ENCODE measurements at places on chromosomes 16 and 17.
A peak's percentile ranks its signal among the peaks of the same experiment; 100 is the strongest.

DNA sequence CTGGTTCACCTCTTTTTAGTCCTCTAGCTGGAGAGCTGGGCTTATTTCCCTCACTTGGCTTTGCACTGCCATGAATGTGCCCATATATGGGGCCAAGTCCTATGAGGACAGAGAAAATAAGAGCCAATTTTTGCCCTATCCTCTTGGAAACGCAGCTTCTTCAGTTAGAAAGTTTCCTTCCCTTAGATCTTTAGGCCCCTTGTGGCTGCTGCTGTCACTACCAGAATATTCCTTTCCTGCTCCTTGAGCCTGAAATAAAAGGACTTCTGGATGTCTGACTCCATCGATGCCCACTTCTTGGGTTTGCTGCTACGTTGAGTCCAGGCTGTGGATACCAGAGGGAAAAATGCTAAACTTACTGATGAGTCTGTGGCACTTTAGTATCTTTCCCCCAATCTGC, 487.1 kb downstream of the GRIN2A start:
- DNase-seq = no peak

- no peak for DNase-seq
Measured at GRCh38 chr17:77527409-77527808, 386.6 kb downstream of the SEC14L1 start.

DNA sequence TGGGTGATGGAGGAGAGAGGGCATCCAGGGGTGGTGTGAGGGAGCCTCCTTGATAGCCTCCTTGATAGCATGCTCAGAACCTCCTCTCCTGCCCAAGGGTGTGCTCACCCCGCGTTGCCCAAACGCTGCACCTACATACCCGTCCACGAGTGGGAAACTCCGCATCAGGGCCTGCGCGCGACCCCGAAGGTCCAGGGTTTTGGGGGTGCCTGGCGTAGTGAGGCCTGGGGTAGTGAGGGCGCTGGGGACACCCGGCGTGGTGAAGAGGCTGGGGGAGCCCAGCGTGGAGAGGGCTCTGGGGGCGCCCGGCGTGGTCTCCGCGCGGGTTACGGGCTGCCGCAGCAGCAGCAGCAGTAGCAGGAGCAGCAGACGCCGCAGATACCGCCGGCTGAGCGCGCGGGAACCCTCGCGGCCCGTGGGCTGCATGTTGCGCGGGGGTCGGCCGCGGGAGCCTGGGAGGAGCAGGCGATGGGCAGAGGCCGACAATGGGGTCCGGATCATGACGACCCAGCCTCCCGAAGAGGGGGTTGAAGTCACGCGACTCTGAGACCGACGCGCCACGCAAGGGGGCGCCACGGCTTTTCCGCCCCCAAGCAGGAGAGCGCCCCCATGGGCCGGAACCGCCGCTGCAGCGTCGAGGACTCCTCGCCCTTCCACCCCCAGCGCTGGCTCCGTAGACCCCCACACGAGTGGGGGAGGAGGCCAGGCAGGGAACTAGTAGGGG, at the start of gene DPEP3:
TSS of gene DPEP3 (minus strand) at position 545 of the 724 bp plus-strand sequence. CDS start at position 426, 119 bp downstream.
- DNase-seq = no peak

GRCh38 chr17:63845509-63845908, 3.0 kb upstream of the SMARCD2 start:
- DNase-seq = no peak

- DNase-seq = no peak
Measured at GRCh38 chr16:78909226-78909625, 691.3 kb downstream of the MAF start.

GRCh38 chr17:77377710-77378235, 237.0 kb downstream of the SEC14L1 start:
- no peak for DNase-seq

DNA sequence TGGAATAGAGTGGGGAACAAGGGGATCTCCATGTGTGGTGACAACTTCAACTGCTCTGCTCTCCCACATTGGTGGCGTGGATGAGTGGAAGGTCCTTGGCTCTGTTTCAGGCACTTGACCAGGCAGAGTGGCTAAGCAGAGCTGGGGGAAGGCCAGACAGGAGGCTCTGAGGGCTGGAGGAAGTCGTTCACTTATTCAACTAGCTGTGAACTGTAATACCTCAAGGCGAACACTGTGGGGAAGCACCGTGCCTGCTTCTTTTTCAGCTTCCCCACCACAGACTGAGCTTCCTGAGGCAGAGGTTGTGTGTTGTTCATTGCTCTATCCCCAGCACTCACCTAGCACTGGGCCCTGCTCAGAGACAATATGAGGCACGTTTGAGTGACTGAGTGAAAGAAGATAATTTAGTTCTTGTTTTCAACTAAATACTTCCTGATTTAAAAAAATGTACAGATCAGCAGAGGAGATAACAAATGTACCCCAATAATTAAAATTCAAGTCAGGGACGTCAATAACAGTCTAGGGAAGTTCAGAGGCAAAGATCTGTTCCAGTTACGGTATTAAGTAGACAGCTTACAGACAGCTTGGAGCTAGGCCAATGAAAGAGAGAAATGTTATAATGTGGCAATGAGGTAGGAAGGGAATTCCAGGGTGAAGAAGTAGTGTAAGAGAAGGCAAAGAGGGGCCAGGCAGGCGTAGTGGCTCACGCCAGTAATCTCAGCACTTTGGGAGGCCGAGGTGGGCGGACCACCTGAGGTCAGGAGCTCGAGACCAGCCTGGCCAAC, 34.7 kb downstream of the MYO18A start:
- peak; percentile 37 for DNase-seq

GRCh38 chr16:57775661-57776469, 26.4 kb downstream of the KIFC3 start:
- DNase-seq = no peak

DNA sequence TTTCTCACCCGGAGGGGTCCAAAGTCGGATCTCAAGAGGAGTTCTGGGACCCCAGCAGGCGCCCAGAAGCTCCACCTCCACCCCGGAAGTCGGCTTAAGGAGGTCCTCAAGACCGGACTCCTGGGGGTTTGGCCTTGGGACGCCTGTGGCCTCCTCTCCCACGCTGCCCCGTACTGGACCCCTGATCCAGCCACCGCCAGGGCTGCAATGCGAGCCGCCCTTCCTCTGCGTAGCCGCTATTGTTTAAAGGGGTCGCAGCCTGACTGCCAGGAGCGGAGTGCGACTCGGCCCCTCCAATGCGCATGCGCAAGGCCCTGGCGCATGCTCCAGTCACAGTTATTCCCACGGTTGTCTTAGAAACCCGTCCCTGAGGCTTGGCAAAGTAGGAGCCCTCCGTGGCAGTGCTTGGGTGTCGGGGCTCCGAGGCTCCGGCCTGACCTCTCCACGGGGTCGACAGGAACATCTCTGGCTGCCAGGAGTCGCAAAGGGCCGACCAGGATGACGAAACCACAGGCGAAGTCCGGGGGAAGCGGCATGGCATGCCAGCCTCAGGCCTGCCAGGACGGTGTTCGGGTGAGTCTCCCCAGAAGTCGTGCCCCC, 719.0 kb downstream of the KCNJ18 start:
- DNase-seq = no peak

DNA sequence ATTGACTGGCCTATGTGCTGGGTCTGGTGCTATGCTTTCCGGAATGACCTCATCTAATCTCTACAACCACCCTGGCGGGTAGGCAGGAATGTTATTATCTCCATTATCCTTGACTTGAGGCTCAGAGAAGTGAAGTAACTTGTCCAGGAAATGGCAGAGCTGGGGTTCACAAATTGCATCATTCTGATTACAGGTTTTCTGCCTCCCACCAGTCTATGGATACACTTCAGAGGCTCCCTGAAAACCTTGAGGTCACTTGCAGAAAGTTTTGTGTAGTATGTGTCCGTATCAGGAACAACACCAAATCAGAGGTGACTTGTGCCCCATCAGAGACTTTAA, 19.1 kb downstream of the NOD2 start:
- DNase-seq = no peak

DNA sequence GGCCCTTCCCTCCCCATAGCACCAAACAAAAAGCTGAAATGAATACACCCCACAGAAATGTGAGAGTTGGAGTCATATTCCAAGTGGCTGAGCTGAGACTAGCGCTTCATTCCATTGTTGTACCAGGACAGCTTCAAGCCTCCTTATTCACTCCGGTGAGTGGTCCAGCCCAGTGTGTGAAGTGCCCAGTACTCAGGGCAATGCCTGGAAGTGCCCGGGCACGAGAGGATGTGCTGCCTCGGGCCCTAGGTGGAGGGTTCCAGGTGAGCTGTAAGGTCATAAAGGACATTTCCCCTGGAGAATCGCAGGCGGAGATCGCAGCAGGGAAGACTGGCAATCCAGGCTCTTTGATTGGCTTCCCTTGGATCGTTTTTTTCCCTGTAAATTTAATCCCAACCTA, 5.4 kb upstream of the CYLD start:
- DNase-seq = no peak

DNA sequence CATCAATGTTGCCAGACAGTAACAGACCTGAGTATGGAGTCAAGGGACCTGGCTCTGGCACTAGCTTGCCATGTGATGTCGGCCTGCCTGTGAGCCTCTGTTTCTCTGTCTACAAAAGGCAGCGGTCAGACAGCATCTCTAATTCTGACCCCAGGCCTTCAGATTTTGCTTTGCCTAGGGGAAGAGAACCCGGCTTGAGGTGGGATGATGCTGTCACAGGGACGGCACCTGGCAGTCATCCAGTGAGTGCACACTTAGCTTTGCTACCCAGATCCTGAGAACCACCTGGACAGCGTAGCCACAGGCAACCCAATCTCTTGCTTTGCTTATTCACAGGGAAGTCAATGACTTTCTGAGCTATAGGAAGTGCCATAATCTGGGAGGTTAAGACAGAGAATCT, 135.2 kb upstream of the SALL1 start:
- DNase-seq = no peak

GRCh38 chr17:53193044-53193443, 629.7 kb upstream of the KIF2B start:
- DNase-seq = no peak

- no peak for DNase-seq
Measured at GRCh38 chr16:67463059-67463458, 17.9 kb downstream of the ATP6V0D1 start.

- peak; percentile 19 for DNase-seq
Measured at GRCh38 chr17:32445074-32445415, 735 bp downstream of the PSMD11 start.

- no peak for DNase-seq
Measured at GRCh38 chr16:56401482-56401881, 23.9 kb downstream of the AMFR start.

DNA sequence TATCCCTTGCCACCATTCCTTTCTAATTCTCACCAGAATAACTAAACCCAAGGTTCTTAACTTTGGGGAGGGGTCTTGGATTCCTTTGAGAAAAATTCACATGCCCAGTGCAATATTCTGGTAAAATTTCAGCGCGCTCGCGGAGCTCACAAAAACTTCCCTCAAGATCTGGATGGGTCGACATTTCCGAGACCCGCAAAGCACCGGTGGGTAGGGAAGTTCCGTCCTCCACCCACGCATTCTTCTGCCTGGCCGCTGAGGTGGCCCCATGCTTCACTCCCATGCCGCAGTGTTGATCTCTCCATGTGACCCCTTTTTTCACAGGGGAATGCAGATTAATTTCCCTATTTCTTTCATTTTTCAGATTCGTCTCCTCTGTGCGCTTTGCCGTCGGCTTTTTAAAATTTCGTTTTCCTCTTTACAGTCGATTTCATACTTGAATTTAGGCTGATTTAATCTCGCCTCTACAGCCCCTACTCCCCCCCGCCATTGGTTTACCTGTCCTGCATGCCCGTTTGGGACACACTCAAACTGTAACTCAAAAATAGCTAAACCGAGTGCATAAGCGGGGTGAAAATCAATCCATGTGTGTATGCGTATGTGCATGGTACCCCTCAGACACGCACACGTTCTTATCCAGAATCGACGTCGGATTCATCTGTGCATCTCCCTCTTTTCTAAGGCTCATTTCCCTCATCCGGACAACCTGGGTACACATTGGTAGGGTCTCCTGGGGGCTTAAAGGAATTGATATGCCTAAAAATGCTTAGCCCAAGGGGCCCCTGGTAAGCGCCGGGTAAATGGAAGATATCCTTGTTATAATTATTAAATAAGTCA, 1.4 kb upstream of the SP6 start:
- DNase-seq = no peak

DNA sequence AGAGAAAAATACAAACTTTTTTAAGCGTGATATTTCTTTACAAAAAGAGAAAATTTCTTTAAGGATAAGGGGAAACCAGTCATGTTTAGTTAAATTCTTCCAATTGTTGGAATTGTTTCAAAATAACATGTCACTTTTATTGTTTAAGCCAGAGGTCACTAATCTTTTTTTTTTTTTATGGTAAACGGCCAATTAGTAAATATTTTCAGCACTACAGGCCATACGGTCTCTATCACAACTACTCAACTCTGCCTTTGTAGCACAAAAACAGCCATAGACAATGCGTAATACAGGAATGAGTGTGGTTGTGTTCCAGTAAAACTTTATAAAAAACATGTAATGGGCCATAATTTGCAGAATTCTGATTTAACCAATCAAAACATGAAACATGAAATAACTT, 401.4 kb downstream of the GRIN2A start:
- no peak for DNase-seq

DNA sequence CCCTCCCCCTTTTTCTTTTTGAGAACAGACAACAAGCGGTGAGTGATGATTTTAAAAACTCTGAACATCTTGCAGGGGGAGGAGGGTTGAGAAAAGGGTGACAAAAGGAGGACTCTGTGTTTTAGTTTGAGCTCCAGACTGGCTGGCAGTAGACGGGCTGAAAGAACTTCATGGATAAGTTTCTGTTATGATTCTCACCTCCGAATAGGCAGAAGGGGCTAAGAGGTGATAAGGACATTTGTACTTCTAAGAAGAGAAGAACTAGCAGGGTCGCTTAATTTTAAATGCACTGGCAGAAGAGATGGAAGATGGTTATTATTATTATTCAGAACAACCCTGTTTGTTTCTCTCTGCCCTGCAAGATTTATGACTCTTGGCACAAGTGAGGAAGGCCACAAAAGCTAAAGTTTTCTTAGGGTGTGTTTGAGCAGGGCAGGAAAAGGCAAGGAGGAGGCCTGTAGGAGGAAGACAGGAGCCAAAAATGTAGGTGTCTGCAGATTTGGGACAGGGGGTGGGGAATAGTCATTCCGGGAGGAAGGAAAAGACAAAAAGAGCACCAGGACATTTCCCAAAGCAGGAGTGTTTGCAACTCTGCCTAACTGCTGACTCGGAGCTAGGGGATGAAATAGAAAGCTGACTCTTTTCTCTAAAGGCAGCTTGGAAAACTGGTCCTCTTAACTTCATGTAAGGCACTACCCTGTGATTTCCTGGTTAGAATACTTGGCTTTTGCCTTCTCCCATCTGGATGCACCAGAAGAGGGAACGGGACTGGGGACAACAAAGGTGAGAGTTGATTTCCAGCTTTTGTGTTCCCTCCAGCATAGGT, 11.9 kb upstream of the HOXB2 start:
- no peak for DNase-seq

DNA sequence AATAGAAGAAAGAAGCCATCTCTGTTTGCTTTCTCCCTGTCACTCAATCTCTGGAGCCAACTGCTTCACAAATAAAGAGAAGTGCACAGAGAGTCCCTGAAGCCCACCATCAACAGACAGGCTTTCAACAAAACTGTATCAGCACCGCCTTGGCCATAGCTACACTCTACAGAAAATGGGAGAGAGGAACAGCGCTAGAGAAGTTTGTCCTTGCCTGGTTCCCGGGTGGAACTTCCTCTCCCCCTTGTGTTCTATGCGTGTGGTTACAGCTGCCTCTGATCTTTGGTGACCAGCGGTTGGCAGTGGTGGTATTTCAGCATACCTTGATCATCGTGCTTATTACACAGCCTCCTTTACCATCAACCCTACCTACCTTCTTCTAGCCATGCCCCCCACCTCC, 91.4 kb upstream of the CCL2 start:
- DNase-seq = no peak

- no peak for DNase-seq
Measured at GRCh38 chr17:70976447-70976846, 807.1 kb downstream of the KCNJ2 start.

GRCh38 chr17:5861246-5861645, 208.9 kb upstream of the WSCD1 start:
- DNase-seq = no peak

GRCh38 chr17:82743344-82744219, 8.2 kb downstream of the FN3K start:
- no peak for DNase-seq

Data from stimulated activated CD4-positive, alpha-beta T cell treated with anti-CD3 and anti-CD28 coated beads, Interleukin-4, amount 100 ng/mL, for 48 hours (primary cell).